A673 (cell line): ENCODE measurements at places on chromosomes 5 and 9. TPM values are rescaled to one million over a fixed set of nuclear protein-coding genes. Genes with fewer than 3 reads are reported as not detected.

The LSM11 gene
- total RNA-seq, result 3.6 and 4.2 TPM in 2 replicates

The PDE8B gene
- total RNA-seq, result 0.69 and 0.85 TPM in 2 replicates

The ARID3C gene
- not detected in 2 replicates for total RNA-seq

The FCN2 gene
- total RNA-seq, result not detected in 2 replicates

The FBN2 gene
- total RNA-seq, result 1.6 and 6.1 TPM in 2 replicates

The PNPLA7 gene
- total RNA-seq, result 0.90 and 1.8 TPM in 2 replicates

The IFNK gene
- total RNA-seq, result not detected in 2 replicates

The GPR150 gene
- 0.13 and 0.15 TPM in 2 replicates for total RNA-seq

The HSPA5 gene
- 260 and 290 TPM in 2 replicates for total RNA-seq

The STPG3 gene
- 0.35 TPM in 1 of 2 replicates, not detected in the other for total RNA-seq

DNA sequence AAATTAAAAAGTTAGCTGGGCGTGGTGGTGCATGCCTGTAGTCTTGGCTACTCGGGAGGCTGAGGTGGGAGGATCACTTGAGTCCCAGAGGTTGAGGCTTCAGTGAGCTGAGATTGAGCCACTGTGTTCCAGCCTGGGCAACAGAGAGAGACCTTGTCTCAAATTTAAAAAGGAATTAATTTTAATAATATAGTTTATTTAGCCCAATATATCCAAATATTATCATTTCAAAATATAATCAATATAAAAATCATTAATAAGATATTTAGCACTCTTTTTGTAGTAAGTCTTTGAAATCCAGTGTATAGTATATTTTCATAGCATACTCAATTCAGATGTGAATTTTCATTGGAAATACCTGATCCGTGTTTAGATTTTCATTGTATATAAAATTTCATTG is 43.2 kb upstream of the ORM1 start:
- DNase-seq, result no peak
- H3K27me3 ChIP-seq, result no peaks in the 10 kb centered on the region
- H3K4me1 ChIP-seq, result peaks cover 9% of the 10 kb centered on the region
- H3K36me3 ChIP-seq, result no peaks in the 10 kb centered on the region

- no peaks in the 10 kb centered on the region for H3K4me1 ChIP-seq
- H3K36me3 ChIP-seq, result no peaks in the 10 kb centered on the region
- no peak overlapping the region for H3K4me3 ChIP-seq
- no peaks in the 10 kb centered on the region for H3K27me3 ChIP-seq
- no peak for DNase-seq
Observed at GRCh38 chr5:26486631-26487030, 551.8 kb downstream of the CDH9 start.

GRCh38 chr5:170136506-170136905 is 30.8 kb downstream of the FOXI1 start:
- H3K36me3 ChIP-seq, result no peaks in the 10 kb centered on the region
- no peak overlapping the region for H3K27ac ChIP-seq
- H3K4me1 ChIP-seq, result no peaks in the 10 kb centered on the region
- no peak for DNase-seq
- no peak overlapping the region for H3K4me3 ChIP-seq

DNA sequence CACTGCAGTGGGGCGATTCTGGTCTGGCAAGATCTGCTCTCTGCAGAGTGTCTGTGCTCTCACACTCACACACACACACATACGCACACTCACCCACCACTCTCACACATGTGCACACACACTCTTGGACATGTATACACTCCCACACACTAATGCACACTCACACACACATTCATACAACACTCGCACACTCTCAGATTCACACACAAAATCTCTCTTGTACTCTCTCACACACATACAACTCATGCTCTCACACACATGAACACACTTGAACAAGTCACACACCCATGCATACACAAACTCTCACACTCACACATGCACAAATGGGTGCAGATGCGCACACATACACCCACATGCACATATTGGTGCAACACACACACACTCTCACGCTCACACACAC is 31.7 kb downstream of the TMEM174 start:
- H3K4me1 ChIP-seq, result no peaks in the 10 kb centered on the region
- H3K36me3 ChIP-seq, result no peaks in the 10 kb centered on the region
- no peak overlapping the region for H3K4me3 ChIP-seq
- H3K27ac ChIP-seq, result no peak overlapping the region
- no peak for DNase-seq

GRCh38 chr9:113513536-113513935 is 50.0 kb downstream of the RGS3 start:
- H3K36me3 ChIP-seq, result no peaks in the 10 kb centered on the region
- no peaks in the 10 kb centered on the region for H3K4me1 ChIP-seq
- DNase-seq, result no peak
- no peak overlapping the region for H3K27ac ChIP-seq
- H3K4me3 ChIP-seq, result no peak overlapping the region

DNA sequence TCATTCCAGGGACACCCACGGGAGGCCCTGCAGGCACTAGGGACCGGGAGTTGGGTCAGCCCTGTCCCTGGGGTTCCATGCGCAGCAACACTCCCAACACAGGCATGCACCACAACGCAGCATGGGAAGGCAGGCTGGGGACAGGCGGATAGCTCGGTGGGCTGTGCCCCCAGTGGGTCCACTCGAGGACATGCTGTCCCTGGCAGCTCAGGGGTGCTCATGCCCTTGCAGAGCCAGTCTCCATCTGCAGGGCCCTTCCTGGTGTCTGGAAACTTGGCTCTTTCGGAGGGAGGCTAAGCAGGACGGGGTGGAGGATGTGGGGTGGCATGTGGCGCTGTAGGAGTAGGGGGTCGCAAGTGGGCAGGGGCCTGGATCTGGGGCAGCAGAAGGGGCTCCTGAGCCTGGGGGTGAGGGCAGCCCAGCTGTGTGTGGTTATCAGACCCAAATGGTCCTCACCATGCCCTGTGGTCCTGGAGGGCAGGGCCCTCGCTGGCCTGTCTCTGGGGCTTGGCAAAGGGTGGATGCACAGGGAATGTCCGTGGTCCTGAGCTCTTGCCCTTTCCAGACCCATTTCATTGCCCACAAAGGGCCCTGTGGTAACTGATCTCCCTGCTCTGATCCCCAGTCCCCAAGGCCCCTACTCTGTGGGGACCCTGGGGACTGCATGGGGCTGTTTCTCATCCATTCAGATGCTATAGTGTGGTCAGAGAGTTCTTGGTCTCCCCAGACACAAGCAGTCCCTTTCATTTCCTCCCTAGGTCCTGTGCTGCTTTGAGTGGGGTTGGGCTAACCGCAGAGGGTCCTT is 90.3 kb upstream of the PHYKPL start:
- no peak overlapping the region for H3K4me3 ChIP-seq
- no peak for DNase-seq
- no peaks in the 10 kb centered on the region for H3K4me1 ChIP-seq
- no peaks in the 10 kb centered on the region for H3K27me3 ChIP-seq

DNA sequence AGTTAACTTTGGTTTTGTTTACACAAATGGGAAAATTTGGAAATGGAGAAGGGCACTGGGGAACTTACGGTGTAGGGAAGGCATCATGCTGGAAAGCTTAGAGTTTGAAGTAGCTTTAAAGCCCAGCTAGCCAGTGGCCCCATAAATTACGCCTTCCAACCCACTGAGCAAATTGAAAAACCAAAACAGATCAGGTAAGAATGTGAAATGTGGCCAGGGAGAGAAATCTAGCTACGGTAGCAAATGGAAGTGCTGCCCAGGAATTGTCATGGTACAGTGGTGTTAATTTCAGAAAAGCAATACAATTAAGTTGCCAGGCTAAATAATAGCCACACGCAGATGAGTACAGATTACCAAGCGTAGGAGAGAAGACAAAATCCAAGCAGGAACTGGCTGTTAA is 654.8 kb downstream of the PRELID2 start:
- H3K27ac ChIP-seq, result no peak overlapping the region
- H3K4me1 ChIP-seq, result no peaks in the 10 kb centered on the region
- DNase-seq, result no peak

DNA sequence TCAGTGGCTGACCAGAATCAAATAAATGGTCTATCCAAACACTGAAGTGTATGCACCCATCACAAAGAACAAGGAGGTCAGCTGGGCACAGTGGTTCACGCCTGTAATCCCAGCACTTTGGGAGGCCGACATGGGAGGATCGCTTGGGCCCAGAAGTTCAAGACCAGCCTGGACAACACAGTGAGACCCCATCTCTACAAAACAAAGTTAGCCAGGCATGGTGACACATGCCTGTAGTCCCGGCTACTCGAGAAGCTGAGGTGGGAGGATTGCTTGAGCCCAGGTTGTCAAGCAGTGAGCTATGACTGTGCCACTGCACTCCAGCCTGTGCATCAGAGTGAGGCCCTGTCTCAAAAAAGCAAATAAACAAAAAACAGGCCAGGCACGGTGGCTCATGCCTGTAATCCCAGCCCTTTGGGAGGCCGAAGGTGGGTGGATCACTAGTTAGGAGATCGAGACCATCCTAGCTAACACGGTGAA is 40.5 kb downstream of the SEMA4D start:
- H3K4me3 ChIP-seq, result no peak overlapping the region
- no peak for DNase-seq
- H3K27me3 ChIP-seq, result no peaks in the 10 kb centered on the region
- no peaks in the 10 kb centered on the region for H3K4me1 ChIP-seq

GRCh38 chr5:6143523-6143922 is 234.8 kb downstream of the MED10 start:
- peaks cover 6% of the 10 kb centered on the region for H3K27me3 ChIP-seq
- no peaks in the 10 kb centered on the region for H3K36me3 ChIP-seq
- no peaks in the 10 kb centered on the region for H3K4me1 ChIP-seq

- H3K36me3 ChIP-seq, result no peaks in the 10 kb centered on the region
- no peak overlapping the region for H3K4me3 ChIP-seq
- H3K27me3 ChIP-seq, result no peaks in the 10 kb centered on the region
- H3K27ac ChIP-seq, result no peak overlapping the region
Observed at GRCh38 chr5:142017832-142018427, 5.1 kb upstream of the GNPDA1 start.

DNA sequence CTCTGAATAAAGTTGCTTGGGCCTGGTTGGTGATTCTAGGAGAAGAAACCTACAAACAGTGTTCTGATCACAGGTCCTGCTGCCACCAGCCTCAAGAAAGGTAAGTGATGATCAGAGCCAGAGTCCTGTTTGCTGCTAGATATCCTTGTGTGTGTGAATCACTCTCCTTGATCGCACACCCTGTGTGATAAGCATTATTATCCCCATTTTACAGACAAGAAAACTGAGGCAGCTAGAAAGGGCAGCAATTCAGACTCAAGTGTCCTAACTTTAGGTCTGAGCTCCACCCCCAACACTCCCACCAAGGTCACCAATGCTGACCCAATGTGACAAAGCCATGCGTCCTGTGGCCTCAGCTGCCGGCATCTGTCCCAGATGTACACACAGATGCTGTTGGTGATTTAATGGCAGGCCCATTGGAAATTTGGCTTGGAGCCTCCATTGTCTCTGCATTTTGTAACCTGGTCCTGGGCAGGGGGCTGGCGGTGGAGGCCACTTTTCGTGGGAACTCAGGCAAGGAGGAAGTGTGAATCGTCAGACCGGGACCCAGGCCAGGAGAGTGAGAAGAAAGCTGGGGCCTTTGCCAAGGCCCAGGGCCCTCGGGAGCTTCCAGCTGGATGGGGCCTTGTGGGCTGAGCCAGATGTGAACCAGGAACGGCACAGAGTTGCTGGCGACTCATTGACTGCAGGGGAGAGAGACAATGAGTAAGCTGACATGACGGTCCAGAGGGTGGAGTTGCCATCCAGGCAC is 29.8 kb upstream of the GGTA1 start:
- peak; percentile 77 for DNase-seq
- no peaks in the 10 kb centered on the region for H3K36me3 ChIP-seq
- no peak overlapping the region for H3K4me3 ChIP-seq
- no peaks in the 10 kb centered on the region for H3K27me3 ChIP-seq
- peaks cover 7% of the 10 kb centered on the region for H3K4me1 ChIP-seq

DNA sequence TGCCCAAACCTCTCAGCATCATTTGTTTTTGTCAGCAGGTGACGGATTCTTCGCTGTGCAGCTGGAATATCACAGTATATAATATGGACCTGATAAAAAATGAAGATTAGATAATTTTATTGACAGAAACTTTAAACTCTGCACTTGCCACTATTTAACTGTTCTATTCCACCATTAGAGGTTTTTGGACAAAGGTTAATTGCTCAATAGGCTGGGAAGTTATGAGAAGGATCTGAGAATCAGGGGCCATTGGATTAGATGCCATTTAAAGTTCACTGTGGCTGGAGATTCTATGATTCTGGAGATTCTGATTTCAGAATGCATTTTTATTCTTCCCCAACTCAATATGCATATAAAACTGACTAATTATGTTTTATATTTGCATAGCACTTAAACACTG is 59.8 kb upstream of the ANXA1 start:
- H3K4me3 ChIP-seq, result no peak overlapping the region
- H3K4me1 ChIP-seq, result no peaks in the 10 kb centered on the region
- no peaks in the 10 kb centered on the region for H3K36me3 ChIP-seq
- no peaks in the 10 kb centered on the region for H3K27me3 ChIP-seq

GRCh38 chr9:71928806-71929205 is 17.4 kb downstream of the C9orf85 start:
- H3K36me3 ChIP-seq, result no peaks in the 10 kb centered on the region
- DNase-seq, result no peak
- H3K4me3 ChIP-seq, result no peak overlapping the region
- no peaks in the 10 kb centered on the region for H3K4me1 ChIP-seq

- no peak for DNase-seq
- H3K4me1 ChIP-seq, result no peaks in the 10 kb centered on the region
- H3K27me3 ChIP-seq, result no peaks in the 10 kb centered on the region
- no peaks in the 10 kb centered on the region for H3K36me3 ChIP-seq
Observed at GRCh38 chr5:86337667-86338460, 279.9 kb upstream of the COX7C start.

- no peaks in the 10 kb centered on the region for H3K4me1 ChIP-seq
- H3K27ac ChIP-seq, result no peak overlapping the region
- H3K27me3 ChIP-seq, result no peaks in the 10 kb centered on the region
- peak; percentile 62 for DNase-seq
- H3K4me3 ChIP-seq, result no peak overlapping the region
Observed at GRCh38 chr9:96317335-96317980, 15.5 kb upstream of the HSD17B3 start.

DNA sequence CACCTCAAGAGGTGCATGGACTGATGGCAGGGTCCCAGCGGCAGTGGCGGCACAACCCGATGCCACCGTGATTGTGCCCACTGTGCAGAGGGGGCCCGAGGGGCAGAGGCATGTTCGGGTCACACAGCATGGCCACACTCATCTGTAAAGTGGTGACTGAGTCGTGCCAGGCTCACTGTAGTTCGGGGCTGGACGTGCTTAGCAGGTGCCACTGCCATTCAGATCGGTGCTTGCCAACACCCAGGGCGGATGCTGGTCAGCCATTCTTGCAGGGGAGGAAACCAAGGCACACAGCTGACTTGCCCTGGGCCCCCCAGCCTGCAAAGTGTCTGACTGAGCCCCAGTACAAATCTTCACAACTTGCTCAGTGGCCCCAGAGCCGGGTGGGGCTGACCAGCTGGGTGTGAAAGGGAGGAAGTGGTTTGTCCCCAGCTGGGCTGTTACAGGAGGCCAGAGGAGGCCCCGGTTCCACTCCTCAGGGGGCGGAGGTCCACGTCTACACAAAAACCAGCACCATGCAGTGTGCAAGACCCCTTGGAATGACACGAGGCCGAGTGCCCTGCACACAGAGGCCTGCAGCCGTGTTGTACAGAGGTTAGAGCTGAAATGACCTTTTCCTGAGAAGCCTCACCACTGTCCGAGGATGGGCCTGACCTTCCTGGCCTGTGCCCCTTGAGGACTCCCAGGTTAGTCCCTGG is 17.9 kb downstream of the FGD3 start:
- no peak for DNase-seq
- H3K27me3 ChIP-seq, result no peaks in the 10 kb centered on the region
- no peaks in the 10 kb centered on the region for H3K4me1 ChIP-seq
- no peak overlapping the region for H3K27ac ChIP-seq
- no peaks in the 10 kb centered on the region for H3K36me3 ChIP-seq

GRCh38 chr5:59380350-59380951 is 513.1 kb downstream of the PDE4D start:
- H3K4me1 ChIP-seq, result no peaks in the 10 kb centered on the region
- H3K27ac ChIP-seq, result no peak overlapping the region
- no peak overlapping the region for H3K4me3 ChIP-seq

- H3K4me3 ChIP-seq, result no peak overlapping the region
- DNase-seq, result peak; percentile 5
- H3K27me3 ChIP-seq, result no peaks in the 10 kb centered on the region
Observed at GRCh38 chr9:72193478-72193881, 44.2 kb downstream of the GDA start.
